ENCODE measurements at places on chromosomes 13 and 19.

DNA sequence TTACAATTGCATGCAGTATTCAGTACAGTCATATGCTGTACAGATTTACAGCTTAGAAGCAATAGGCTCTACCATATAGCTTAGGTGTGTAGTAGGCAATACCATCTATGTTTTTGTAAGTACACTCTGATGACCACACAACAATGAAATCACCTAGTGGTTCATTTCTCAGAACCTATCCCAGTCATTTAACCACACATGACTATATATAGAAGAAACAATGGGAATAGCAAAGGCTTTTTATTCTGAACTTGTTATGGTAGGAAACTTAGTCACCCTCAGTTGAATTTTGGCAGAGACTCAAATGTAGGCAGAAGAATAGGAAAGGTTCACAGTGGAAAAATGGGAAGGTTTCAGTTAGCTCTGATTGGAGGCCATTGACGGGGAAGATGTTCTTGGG, 1075.1 kb upstream of the MIR17HG start:
- peak; percentile 26 for DNase-seq

GRCh38 chr19:48741129-48741999, 954 bp upstream of the RASIP1 start:
- DNase-seq, result no peak

DNA sequence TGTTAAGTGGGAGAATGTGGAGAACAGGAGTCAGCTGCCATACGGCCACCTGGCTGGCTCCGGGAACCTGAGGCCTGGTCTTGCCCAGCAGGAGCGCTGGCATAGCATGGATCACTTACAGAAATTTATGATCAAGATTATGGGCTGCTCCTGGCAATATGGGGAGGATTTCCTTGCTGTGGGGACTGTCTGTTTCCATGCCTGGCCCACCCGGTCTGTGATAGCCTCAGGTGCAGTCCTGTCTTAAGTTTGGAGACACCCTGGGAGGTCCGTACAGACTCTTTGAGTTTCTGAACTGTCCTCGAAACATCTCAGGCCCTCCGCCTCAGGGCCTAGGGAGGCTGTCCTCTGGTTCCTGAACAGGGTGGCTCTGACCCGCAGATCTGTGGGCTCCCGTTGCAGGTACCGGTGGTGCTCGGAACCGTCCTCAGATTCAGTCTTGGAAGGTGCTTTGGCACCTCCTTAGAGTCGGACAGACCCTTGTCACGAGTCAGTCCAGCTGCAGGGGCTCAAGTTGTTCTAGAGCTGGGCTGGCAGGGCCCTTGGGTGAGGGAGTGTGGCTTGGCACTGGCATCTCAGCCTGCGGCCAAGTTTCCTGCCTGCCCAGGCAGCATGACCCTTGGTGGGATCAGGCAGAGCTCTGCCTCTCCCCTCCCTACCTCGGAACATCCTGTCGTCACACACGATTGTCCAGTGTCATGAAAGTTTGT, 4.9 kb downstream of the TFDP1 start:
- no peak for DNase-seq

DNA sequence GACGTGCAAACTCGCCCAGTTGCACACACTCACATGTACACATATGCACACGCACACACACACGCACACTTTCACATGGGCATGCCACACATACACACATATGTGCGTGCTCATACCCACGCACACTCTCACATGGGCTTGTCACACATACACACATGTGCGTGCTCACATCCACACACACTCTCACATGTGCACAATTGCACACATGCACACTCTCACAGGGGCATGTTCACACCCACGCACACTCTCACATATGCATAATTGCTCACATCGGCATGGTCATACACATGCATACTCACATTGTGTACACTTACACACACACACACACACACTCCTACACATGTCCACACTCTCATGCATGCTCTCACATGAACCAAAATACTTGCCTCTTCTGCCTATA, 32.8 kb upstream of the PEPD start:
- no peak for DNase-seq

DNA sequence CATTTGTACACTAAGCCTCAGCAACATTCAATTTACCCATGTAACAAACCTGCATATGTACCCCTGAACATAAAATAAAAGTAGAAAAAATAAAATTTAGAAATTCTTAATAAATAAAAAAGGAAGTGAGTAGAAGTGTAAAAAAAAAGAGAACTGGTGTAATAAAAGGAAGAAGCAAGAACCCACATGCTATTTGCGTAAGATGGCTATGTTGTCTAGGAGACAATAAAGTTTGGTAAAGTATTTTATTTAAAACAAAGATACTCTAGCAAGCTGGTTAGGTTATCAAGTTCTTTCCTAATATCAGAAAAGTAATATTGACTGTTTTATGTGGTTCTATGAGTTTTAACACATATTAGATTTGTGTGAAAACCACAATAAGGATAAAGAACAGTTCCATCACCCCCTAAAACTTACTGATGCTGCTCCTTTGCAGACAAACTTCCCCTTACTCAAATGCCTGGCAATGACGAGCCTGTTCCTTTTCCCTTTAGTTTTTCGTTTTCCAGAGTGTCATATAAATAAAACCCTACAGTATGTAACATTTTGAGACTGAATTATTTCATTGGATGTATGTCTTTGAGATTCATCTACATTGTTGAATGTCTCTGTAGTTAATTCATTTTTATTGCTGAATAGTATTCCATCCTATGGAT, 98.9 kb downstream of the TNFSF13B start:
- DNase-seq, result no peak

DNA sequence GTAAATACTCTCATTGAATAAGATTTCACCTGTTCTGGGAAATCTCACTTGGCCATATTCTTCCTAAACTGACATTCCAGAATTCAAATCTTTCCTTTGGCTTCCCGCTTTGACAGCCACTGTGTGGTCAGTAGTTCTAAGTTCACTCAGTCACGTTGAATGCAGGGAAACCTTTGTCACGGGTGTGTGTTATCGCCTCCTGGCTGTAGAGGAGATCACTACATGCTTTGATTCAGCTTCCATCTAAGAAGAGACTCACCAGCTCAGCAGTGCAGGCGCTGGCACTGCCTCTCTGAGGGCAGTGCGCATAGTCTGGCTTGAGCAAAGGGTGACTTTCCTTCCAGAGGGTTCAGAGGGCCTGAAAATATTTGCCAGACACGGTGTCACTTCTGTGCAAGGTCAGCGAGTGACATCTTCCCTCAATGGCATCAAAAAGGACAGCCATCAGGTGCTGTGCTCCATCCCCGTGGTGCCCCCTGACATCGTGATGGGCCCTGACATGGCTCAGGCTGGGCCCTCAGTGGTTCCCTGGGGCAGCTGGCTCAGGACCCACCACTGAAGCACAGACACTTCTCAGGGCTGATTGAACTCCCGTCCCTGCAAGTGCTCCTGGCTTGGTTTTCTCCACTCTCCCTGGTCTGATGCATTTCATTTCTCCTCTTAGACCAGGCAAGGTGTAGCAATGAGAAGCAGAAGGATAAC, 635.4 kb upstream of the ARGLU1 start:
- no peak for DNase-seq

DNA sequence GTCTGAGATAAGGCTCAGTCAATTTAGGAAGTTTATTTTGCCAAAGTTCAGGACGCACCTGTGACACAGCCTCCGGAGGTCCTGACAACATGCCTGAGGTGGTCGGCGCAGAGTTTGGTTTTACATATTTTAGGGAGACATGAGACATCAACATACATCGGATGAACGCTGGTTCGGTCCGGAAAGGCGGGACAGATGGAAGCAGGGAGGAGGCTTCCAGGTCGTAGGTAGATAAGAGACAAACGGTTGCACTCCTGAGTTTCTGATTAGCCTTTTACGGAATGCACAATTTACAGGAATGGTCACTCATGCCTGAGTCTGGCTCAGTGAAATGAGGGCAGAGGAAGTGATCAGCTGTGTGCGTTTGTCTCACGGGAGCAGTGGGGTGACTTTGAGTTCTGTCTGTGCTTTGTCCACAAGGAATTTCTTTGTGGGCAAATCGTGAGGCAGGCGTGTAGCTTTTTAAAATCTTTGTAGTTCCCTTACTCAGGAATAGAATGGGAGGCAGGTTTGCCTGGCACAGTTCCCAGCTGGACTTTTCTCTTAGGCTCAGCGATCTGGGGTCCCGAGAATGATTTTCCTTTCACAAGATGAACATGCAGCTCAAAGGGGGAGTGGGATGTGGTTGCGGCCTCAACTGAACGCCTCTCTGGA, 36.2 kb downstream of the C13orf46 start:
- no peak for DNase-seq

Measured in RCC 7860 (cell line).